ENCODE measurements at places on chromosomes 4 and X.

- no peak for DNase-seq
These were observed 123.8 kb downstream of the ANK2 start for GRCh38 chr4:113173126-113173792.

GRCh38 chr4:142404191-142404611 lies 441.9 kb downstream of the INPP4B start:
- no peak for DNase-seq

DNA sequence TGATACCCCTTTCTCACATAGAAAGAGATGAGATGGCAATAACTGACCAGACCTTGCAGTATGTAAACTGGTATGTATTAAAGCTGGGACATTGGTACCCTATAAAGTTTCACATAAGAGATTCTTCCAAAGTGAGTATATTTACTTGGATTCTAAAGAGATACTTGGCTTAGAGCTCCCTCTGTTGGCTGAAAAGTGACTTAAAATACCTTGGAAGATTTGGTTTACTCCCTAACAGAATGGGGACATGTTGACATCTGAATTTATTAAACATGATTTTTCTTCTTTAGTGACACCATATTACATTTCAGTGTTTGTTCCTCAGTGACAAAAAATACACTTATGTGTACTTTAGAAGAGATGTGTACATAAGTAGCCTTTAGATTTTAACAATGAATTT lies 47.9 kb upstream of the RGN start:
- DNase-seq, result no peak

GRCh38 chr4:15084780-15085179 lies 82.5 kb downstream of the CPEB2 start:
- no peak for DNase-seq

GRCh38 chr4:77209936-77210335 lies 52.9 kb downstream of the CCNG2 start:
- no peak for DNase-seq

DNA sequence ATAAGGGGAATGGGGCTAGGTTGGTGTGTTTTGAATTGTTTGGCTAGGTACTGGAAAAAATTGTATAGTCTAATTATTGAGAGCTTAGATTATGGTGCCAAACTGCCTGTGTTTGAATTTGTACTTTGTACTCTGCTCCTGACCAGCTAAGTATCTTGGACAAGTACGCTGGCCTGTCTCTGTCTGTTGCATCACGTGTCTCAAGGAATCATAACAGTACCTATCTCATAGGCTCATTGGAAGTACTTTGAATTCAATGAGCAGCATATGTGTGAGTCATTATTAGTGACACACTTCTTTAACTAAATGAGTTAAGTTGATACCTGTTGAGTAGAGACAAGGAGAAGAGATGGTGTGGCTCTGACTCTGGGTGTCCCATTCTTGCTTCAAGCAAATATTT lies 69.5 kb upstream of the MND1 start:
- DNase-seq, result no peak

DNA sequence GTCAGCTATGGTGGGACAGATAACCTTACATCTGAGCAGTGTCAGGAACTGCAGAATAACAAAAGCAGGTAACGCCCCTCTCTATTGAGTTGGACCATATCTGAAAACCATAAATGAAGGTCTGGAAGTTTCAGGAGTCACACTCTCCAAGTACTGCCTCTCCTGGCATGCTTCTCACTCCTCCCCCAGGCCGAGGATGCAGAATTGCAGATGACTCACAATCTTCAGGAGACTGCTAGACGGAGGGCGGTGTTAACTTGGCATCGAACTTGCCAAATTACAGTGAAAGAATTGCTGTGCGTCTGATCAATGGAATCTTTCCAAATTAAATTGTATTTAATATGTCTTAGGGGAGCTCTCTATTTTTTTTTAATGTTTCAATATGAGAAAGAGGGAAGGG lies 67.1 kb upstream of the TRIM2 start:
- DNase-seq, result no peak

DNA sequence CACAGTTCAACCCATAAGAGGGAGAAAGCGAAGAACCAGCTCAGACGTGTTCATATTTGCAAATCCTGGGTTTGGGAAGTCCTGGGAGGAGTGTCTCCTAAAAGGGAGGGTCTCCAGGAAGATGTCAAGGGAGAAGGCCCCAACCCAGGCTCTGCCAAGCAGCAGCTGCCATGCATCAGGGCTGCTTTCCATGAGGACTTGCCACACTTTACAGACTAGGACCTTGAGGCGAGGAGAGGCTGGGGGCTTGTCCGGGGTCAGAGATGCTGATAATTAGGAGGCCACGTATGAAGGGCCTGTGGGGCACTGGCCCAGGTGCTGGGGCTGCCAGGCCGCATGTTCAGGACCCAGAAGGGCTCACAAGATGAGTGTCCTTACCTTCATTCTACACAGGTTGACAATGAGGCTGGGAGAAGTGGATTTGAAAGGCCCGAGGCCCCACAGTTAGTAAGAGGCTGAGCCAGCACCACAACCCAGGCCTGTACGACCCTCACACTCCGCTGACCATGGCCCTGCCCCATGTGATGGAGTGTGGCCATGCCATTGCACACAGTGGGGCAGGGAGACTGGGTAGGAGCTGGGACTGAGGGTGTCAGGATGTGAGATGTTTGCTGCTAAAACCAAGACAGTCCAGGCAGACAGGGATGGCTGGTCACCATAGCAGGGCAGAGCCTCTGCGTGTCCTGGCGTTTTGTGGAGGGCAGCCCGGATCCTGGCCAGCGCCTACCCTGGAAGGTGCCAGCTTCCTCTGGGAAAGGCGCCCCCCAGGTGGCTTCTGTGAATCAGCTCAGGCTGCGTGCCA lies 94.8 kb downstream of the PSAPL1 start:
- DNase-seq, result no peak

GRCh38 chrX:148755111-148755510 lies 254.7 kb downstream of the AFF2 start:
- DNase-seq, result no peak

DNA sequence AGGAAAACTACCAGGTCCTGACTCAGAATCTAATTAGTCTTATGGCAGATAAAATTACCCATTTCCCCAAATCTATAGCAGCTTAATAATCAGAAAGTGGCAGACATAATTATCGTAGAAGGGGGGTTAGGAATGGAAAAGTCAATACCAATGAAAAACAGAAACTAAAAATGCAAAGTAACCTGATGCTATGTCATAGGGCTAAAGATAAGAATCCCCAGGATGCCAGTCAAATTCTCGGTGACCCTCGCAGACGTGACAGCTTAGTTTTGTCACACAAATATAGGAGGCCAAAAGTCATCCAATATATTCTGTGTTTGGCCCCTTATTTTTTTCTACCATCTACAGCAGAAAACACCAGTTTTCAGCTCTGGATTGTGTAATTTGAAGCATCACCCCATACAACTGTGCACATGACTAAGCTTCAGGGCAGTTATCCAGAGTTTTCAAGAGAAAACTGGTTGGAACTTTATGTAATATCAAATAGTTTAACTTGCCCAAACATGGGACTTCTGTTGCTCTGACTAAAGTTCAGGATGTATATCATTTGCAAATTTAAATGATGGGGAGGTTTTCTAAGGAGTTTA lies 30.9 kb downstream of the RASSF6 start:
- DNase-seq, result no peak

DNA sequence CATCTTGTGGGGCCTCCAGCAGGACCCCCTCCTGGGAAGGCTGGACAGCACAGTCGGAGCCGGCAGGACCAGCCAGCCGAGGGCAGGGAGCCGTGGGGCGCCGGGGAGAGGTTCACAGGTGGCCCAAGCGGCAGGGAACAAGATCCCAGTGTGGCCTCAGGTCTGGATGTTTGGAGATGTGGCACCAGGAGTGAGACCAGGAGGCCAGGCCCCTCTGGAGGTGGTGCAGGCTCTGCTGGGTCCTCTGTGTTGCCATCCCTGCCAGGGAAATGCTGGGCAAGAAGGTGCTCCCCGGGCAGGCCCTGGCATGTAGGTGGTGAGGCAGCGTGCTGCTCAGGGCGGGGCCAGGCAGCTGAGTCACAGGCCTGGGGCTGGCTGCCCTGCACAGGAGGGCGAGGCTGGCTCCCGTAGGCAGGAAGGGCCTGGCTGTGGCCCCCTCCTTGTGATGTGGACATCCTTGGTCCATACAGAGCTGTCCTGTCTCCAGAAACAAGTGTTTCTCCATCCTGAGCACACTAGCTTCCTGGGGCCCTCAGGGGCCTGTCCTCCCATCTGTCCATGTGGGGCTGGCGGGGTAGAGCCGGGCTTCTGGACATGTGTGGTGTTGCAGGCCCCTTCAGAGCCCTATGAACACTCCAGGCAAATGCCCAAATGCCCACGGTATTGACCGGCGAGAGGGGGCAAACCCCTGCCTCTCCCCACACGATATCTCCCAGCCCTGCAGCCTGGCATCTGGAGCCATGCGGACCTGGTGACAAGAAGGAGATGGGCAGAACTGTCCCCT lies 4.8 kb upstream of the HGFAC start:
- no peak for DNase-seq

DNA sequence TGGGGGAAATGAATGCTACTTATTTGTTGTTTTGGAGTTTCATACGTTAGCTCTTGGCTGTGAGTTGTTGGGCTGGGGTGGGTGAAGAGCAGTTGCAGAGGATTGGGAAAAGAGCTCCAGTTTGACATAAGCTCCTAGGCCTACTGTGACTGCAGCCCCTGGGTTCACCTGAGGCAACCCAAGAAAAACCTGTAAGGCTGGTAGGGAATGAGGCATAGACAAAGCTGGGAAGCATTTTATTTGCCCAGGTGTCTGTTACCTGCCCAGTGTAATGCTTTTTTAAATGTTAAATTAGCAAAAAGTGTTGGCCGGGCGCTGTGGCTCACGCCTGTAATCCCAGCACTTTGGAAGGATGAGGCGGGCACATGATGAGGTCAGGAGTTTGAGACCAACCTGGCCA lies 160.0 kb downstream of the FHIP1A start:
- no peak for DNase-seq

- DNase-seq, result no peak
These were observed 58.6 kb upstream of the PAGE1 start for GRCh38 chrX:49754233-49754857.

- no peak for DNase-seq
These were observed 643 bp downstream of the SRP72 start for GRCh38 chr4:56468097-56468422.

DNA sequence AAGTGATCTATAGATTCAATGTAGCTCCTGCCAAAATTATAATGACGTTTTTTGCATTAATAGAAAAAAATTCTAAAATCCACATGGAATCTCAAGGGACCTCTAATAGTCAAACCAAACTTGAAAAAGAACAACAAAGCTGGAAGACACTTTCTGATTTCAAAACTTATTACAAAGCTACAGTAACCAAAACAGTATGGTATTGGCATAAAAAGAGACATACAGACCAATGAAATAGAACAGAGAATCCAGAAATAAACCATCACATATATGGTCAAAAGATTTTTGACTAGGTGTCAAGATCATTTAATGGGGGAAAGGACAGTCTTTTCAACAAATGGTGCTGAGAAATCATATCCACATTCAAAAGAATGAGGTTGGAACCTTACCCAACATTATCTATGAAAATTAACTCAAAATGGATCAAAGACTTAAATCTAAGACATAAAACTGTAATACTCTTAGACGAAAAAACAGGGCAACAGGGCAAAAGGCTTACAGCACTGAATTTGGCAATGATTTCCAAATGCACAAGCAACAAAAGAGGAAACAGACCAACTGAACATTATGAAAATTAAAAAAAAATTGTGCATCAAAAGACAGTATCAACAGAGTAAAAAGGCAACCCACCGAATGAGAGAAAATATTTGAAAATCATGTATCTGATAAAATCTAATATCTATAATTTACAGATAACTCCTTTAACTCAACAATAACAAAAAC lies 3.9 kb downstream of the FBXO8 start:
- no peak for DNase-seq

DNA sequence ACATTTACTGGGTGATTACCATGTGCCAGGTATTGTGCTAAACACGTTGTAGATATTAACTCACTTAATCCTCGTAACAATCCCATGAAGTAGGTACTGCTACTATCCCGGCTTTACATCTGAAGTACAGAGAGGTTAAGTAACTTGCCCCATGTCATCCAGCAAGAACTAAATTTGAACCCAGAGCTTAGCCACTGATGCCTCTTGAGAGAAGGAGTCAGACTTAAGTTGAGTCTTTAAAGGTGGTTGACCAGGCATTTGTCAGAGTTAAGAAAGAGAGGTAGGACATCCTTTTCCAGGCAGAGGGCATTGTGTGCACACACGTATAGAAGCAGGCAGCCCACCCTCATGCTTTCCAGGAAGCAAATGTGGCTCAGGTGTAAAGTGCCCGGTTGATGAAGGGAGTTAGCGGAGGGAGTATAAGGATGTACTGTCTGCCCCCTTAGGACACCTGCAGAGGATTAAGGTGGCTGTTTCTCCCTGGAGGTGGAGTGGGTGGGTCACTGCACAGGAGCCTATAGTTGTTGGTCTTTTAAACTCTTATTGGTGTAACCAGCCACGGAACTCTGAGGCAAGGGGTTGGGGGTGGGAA lies 335 bp upstream of the CD38 start:
- DNase-seq, result no peak

Measured in vagina (tissue), 2 donors.